CD8-positive, alpha-beta memory T cell (primary cell): ENCODE measurements at places on chromosomes 3 and 15. TPM values are rescaled to one million over a fixed set of nuclear protein-coding genes. Genes with fewer than 3 reads are reported as not detected.

- no peak for DNase-seq
Observed at GRCh38 chr15:66600240-66600627, 34.4 kb upstream of the LCTL start.

GRCh38 chr3:64884536-64884935 is 196.7 kb upstream of the ADAMTS9 start:
- no peak for DNase-seq

The HCN4 gene
- 0.02 TPM for total RNA-seq

- DNase-seq, result no peak
Observed at GRCh38 chr3:151226088-151226563, 23.1 kb upstream of the GPR171 start.

DNA sequence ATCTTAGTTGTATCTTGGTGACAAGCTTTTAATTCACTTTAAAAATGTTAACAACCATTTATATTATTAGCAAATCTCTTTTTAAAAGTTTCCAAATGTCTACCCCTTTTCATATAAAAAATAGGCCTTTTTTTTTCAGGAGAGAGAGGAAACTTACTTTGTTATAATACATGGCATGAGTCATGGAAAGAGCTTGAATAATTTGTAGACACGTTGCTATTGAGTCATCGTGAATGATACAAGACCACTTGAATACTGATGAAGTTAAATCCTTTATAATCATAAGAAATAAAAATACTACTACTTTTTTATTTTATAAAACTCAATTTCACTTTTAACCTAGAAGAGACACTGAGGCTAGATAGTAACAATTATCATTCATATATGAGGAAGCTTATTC is 70.3 kb upstream of the BBX start:
- DNase-seq, result no peak

The IL16 gene
- total RNA-seq, result 73.8 TPM

GRCh38 chr15:47415539-47415971 is 301.8 kb upstream of the SEMA6D start:
- no peak for DNase-seq

- no peak for DNase-seq
Observed at GRCh38 chr3:124935794-124936542, 1.4 kb upstream of the MUC13 start.

GRCh38 chr3:196162679-196163078 is 48.5 kb downstream of the ZDHHC19 start:
- no peak for DNase-seq
